NCI-H1105 (cell line): ENCODE measurements at places on chromosomes 13 and 19.

- DNase-seq = no peak
Measured at GRCh38 chr19:51980116-51980736, 6.4 kb downstream of the ZNF350 start.

- DNase-seq = no peak
Measured at GRCh38 chr19:49057636-49058234, at the start of gene CGB7. TSS of gene CGB7 (minus strand) at chr19:49057749. CDS start at chr19:49055375, 2,374 bp downstream.

DNA sequence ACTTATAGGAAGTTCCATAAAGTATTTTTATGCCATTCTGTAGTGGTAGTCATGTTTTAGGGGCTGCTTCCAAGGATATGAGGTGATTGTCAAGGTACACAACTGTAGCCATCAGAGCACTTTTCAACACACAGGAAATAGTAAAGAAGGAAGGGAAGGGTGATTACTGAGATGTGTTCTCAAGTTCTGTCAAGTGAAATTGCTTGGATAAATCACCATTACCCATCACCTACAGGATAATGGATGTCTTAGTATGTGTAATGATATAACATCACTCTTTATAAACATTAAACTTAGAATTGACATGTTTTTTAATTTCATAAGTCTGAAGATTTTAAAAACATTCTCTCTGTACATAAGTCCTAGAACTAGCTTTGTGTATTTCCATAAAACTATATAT is 487.9 kb downstream of the DCT start:
- no peak for DNase-seq

- no peak for DNase-seq
Measured at GRCh38 chr19:18675779-18676178, 7.7 kb upstream of the CRTC1 start.

- DNase-seq = no peak
Measured at GRCh38 chr13:26816881-26817280, 56.3 kb upstream of the GPR12 start.

- no peak for DNase-seq
Measured at GRCh38 chr13:77986713-77987112, 68.1 kb upstream of the EDNRB start.

DNA sequence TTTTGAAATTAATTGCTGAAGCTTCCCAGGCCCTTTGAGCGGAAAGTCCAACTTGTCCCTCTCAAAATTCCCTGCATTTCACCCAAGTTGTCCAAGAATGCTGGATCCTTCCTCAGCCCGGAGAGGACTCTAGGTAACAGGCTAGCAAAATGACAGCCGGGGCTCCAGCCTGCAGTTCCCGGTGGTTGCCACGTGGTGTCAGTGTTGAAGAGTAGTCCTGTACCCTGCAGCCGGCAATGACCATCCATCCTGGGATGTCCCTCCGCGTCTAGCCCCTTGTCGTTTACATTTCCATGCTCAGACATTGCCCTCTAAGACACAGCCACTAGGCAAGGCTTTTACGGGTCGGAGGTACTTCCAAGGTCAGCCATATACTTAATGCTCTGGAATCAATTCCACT is 31.4 kb upstream of the MTIF3 start:
- DNase-seq = peak; percentile 13

DNA sequence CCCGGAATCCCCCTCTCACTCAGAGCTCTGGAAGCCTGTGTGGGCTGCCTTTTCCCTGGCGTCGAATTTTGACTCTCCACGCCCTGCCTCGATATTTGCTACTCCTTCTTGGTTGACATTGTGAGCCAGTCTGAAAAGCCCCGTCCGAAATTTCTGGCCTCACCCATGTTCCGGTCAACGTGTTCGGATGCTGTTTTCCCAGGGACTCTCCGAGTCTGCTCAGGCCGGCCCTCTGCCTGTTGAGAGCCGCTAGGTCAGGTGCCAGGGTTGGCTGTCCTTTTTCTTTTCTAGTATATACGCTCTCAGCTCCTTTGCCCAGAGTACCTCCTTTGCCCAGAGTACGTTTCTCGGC is 6.8 kb upstream of the DGKH start:
- peak; percentile 14 for DNase-seq
